Karpas-422 (cell line): ENCODE measurements at places on chromosomes 16 and 17. TPM values are rescaled to one million over a fixed set of nuclear protein-coding genes. Genes with fewer than 3 reads are reported as not detected.

The C17orf78 gene
- not detected in 2 replicates for total RNA-seq

DNA sequence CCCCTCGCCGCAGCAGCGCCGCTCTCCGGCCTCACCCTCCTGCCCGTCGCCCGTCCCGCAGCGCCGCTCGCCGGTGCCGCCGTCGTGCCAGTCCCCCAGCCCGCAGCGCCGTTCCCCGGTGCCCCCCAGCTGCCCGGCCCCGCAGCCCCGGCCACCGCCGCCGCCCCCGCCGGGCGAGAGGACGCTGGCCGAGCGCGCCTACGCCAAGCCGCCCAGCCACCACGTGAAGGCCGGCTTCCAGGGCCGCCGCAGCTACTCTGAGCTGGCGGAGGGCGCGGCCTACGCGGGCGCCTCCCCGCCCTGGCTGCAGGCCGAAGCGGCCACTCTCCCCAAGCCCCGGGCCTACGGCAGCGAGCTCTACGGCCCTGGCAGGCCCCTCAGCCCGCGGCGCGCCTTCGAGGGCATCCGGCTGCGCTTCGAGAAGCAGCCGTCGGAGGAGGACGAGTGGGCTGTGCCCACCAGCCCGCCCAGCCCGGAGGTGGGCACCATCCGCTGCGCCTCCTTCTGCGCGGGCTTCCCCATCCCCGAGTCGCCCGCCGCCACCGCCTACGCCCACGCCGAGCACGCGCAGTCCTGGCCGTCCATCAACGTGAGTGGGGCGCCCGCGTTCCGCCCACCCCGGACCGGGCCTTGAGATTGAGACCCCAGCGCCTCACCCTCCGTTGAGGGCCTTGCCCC lies 15.0 kb downstream of the TBKBP1 start:
- DNase-seq, result no peak

DNA sequence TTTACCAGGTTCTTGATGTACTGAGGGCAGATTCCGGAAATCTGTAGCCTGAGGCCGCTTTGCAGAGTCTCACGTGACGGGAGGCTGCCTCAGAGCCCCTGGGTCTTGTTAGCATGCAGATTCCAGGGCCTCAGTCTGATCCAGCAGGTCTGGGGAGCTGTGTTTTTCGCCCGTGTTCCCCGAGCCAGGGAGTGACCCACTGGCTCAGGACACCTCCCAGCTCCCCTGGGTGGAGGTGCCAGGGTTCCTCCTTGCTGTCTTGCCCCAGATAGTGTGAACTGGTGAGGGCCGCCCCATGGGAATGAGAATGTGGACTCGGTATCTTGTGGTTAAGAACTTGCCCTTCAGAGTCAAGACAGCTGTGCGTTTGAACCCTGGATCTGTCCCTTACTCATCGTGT lies 98.6 kb downstream of the OR1D5 start:
- DNase-seq, result no peak

GRCh38 chr17:61251939-61252865 lies 147.4 kb upstream of the TBX2 start:
- no peak for DNase-seq

DNA sequence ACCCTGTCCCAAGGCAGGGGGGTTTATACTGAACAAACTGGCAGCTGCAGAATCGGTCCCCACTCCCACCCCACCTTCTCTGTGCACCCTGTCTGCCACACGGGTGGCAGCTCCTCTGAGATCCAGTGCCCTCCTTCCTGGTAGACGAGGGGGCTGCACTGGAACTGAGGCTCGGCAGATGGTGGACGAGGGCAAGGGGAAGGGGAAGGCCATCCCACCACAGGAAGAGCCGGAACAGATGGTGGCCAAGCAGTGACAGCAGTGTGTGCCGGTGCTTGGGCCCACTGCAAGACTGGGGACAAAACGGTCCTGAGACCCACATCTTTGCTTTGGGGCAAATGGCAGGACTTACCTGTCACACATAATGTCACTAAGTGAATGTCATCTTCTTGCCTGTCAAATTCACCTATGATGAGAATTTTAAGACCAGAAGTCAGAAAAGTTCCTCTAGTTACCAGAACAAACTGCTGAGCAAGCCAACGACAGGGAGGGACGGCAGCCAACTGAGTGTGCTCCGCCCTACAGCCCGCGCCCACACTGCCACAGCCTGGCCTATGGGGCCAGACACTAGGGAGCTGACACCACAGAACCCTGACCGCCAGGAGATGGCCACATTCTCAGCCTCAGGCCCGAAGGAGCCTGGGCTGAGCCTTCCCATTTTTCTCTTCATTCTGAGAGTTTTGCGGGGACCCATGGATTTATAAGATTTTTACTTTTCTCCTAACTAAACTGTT lies 14.4 kb downstream of the NTAN1 start:
- DNase-seq, result no peak

The ZPBP2 gene
- 3.9 and 10.4 TPM in 2 replicates for total RNA-seq

The MCRIP1 gene
- total RNA-seq, result 55.9 and 99.9 TPM in 2 replicates

GRCh38 chr17:2203818-2204217 lies 99.8 kb downstream of the SMG6 start:
- DNase-seq, result no peak

The CCL17 gene
- total RNA-seq, result not detected in 2 replicates

DNA sequence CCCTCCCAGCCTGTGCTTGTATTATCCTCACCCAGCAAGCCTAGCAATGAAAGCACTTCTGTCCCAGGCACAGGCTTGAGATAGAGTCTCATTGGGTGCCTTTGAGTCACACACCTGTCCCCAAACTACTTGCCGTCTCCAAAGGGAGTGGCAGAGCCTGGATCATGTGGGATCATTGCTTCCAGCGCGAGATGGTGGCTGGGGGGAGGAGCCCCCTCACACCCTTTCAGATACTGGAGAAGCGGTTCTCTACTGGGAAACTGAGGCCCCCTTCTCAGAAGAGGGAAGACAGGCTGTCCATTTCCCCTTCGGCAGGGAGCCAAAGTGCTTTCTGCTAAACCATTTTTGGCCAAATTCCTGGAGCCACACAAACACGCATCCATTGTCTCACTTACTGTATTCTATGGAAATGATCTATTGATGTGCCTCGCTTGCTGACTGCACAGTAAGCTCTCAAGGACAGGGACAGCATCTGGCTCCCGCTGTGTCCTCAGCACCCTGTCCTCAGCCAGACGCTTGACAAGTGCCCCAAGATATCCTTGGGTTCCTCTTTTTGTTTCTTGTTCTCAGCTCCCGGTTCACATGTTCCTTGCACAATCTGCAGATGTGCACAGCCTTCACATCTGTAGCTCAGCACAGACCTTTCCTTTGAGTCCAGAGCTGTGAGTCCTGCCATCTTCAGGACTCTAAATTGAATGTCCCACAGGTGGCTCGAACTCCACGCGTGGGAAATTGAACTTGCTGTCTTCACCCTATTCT lies 26.0 kb upstream of the DLX3 start:
- no peak for DNase-seq

The GPRC5C gene
- total RNA-seq, result not detected in 2 replicates

The MEFV gene
- not detected in 2 replicates for total RNA-seq
